ENCODE measurements at places on chromosomes 6 and 20.

GRCh38 chr20:9736373-9736772 is 102.5 kb downstream of the PAK5 start:
- DNase-seq, result no peak

GRCh38 chr6:14838133-14838583 is 407.7 kb upstream of the JARID2 start:
- no peak for DNase-seq

- no peak for DNase-seq
Observed at GRCh38 chr6:74749211-74750147, 456.4 kb downstream of the COL12A1 start.

DNA sequence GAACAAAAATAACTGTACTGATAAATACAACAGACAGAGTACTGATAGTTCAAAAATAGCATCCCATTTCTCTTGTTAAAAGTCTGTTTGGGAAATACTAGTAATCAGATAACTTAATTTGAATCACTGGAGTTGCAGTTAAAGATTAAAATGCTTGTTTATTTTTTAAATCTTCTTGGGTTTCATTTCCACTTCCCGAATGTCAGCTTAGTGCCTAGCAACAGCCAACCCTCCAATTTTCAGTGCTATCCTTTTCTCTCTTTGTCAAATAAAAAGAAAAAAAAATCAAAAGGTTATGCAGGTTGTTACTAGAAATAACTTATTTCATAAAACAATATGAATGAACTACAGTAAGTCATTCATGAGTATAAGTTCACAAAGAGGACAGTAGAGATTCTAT is 257.7 kb upstream of the STXBP5 start:
- DNase-seq, result no peak

DNA sequence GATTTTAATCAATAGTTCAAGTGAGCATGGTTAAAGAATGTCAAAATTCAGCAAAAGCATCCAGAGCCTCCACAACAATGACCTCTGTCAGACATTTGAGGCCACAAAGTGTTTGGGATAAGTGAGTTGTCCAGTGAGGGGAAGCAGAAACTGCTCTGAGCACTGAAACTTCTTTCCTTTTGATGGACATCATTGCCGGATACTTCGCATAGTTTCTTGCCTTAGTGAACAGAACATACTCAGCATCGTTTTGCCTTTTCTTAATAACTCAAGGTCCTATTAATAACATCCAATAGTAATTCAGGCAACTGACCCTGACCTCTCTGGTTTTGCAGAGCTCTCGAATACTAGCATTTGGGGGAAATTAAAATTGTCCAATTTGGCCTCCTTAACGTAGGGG is 78.6 kb downstream of the EDN3 start:
- DNase-seq, result no peak

DNA sequence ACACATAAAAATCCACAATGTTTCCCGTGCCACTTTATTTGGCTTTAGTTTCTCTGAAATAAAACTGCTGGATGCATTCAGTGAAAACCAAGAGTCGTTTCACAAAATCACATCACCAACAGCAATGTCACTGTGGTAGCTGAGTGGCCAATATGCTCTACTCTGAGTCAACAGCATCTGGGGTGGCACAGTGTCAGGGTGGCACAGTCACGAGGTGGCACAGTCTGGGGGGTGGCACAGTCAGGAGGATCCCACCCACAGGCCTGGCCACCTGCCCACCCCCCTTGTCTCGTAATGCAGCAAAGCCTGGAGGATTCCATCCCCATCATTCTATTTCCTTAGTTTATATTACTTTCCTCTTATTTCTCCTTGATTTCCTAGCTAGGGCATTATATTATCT is 87.0 kb downstream of the ANKRD60 start:
- DNase-seq, result no peak

GRCh38 chr6:11972806-11973205 is 39.3 kb upstream of the HIVEP1 start:
- DNase-seq, result no peak

DNA sequence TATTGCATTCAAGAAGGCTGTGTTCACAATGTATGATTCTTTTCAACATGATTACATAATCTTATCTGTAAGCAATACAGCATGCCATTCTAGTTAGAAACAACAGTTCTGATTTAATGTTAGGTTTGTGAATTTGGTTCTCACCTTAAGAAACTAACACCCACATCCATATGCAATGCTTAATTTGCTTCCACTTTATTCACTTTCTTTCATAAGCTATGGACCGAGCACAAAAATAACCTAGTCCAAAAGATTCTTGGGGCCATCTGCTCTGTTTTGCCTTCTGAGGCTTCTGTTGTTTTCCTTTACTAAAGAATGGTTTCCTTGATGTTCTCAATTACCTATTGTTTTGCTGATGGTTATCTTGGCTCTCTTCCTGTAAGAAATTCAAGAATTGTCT is 258.2 kb downstream of the EYS start:
- DNase-seq, result no peak

- DNase-seq, result no peak
Observed at GRCh38 chr6:39193201-39193791, 36.0 kb downstream of the KCNK5 start.

DNA sequence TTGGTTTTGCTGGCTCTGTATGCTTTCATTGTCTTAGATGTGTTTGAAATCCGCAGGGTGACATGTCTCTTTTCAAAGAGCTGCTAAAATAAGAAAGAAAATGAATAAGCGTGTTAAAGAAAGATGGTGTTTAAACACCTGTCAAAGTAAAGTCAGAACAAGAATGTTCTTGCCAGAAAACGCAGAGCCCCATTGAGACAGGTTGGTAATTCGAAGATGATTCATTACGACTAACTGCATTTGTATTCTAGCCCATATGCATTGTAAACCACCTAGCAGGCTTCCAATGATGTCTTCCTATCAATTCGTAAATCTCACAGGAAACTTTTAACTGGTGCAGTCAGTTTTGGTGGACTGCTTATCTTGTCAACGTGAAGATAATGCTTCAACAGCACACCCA is 16.8 kb downstream of the PHACTR2 start:
- no peak for DNase-seq
